ENCODE measurements at places on chromosomes 16 and 17.

DNA sequence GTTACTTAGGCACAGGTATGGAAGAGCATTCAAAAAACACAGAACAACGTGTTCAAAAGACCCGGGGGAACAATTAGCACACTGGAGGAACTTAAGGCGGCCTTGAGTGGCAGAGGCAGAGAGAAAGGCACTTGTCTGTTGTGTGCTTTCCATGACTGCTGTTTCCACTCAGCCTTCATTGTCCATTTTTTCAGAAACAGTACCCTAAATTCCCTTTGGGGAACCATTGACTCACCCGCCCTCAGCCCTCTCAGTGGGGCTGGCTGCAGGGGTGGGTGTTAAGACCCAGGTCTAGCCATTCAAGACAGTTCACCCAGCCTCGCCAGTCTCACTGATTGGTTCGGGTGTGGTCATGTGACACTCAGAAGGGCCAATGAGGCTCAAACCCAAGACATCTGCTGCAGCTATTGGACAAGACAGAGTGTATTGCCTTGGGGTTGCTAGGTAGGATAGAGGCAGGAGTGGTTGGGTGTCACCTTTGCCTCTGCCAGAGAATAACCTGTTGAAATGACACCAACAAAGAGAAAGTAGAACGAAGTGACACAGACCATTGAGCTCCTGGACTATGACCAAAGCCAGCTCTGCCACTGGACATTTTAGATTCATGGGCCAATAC lies 19.6 kb upstream of the CEP20 start:
- DNase-seq: no peak

GRCh38 chr16:23048164-23048563 lies 101.1 kb downstream of the USP31 start:
- no peak for DNase-seq

DNA sequence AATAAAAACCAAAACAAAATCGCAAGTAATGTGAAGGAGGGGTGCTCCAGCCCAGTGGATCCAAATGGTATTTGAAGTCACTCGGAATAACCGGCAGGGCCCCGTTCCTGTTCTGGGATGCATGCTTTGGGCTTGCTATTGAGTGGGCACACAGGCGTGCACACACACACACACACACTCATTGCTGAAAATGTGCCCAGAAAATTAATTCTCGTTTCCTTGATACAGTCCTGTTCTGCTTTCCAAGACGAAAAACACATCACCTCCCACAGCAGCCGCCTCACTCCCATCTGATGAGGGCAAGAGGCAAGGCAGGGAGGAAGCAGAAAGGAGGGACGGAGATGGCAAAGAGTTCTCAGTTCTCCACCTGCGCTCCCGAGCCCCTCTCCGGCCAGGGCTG lies 62.2 kb upstream of the SDK2 start:
- DNase-seq: no peak

DNA sequence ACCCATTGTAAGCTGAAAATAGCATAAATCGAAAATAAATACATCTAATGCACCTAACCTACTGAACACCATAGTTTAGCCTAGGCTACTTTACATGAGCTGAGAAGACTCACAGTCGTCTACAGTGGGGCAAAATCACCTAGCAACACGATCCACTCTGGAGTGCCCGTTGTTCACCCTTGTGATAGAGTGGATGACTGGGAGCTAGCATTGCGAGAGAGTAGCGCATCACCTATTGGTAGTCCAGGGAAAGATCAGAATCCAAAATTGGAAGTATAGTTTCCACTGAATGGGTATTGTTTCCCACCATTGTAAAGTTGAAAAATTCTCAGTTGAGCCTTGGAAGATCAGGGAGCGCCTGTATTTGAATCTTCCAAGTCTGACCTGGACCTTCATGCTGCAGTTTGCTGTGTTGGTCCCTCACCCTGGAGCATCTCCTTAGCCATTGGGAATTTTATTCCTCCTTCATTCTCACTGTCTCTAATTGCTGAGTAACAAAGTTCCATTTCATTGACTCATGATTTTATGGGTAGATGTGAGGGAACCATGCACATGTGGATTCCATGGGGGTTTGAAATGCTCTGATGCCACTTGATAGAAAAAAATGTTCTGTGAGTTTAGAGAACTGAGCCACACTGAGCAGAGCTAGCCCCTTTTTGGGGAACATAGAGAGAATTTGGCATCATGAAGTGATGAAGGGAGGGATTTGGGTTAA lies 19.6 kb downstream of the AKAP1 start:
- DNase-seq: no peak

GRCh38 chr17:8080799-8081219 lies 6.7 kb downstream of the ALOX12B start:
- DNase-seq: no peak

DNA sequence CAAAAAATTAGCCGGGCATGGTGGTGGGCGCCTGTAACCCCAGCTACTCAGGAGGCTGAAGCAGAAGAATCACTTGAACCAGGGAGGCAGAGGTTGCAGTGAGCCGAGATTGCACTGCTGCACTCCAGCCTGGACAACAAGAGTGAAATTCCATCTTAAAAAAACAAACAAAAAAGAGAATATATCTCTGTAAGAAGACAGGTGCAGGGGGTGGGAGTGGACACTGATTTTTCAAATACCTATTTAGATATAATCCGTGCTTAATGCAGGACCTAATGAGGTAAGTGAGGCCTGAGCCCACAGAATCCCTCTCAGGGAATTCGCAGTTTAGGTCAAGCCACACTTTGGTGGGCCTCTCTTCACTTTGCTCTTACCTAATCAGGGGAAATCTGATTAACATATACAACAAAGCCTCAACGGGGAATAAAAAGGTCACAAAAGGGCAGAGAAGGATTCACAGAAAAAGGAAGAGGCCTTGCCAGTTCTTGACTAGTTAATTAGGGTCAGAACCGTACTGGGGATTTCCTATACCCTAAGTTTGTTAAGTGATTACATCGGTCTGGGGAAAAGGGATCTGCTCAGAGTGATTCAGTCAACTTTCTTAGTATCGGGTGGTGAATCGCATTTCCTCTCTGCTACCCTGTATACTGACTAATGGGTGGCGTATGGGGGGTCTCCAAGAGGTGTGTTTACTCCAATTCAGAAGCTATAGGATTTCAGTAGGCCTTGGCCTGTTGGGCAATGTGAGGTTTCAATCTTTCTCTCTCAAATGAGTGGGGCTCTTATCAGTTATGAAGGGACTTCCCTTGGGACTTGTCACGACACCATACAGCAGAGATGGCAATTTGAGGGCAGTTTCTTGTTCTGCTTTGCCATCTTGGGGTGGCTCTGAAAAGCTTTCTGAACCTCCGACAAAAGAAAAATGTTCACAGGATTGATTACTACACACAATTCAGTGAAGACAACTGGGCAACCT lies 1.9 kb upstream of the NFAT5 start:
- DNase-seq: peak; percentile 43

GRCh38 chr16:53668869-53669268 lies 34.8 kb downstream of the RPGRIP1L start:
- DNase-seq: no peak

- DNase-seq: no peak
Observed at GRCh38 chr17:44959821-44960531, 8.1 kb downstream of the C1QL1 start.

GRCh38 chr17:82272495-82273326 lies 789 bp downstream of the CSNK1D start:
- peak; percentile 65 for DNase-seq

DNA sequence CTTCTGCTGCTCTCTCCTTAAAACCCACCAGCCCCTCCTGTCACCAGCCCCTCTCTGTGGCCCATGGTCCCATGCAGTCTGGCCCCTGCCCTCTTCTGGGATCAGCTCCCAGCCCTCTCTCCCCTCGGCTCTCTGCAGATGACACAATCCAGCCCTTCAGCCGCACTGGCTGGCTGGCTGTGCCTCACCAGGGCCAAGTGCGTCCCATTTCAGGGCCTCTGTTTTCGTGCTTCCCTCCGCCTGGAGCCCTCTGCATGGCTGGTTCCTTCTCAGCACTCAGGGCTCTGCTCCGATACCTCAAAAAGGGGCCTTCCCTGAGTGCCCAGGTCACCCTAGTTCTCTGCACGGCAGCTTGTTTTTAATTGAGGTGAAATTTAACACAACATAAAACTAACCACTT lies 124.3 kb downstream of the SOCS1 start:
- no peak for DNase-seq

DNA sequence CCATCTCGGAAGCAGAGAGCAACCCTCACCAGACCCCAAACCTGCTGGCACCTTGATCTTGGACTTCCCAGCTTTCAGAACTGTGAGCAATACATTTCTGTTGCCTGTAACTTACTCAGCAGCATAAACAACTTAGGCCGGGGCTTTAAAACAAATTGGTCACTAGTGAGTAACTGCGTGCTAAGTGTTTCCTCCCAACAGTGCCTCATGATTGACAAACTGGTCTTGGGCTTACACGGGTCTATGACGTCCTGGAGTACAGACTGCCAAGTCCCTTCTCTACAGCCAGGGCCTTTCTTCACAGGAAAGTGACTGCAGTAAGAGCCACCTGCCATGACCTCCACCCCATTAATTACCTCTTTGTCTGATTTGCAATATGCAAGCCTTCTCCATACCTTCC lies 136.7 kb downstream of the XYLT1 start:
- no peak for DNase-seq

- DNase-seq: no peak
Observed at GRCh38 chr16:80319181-80319580, 221.6 kb upstream of the DYNLRB2 start.

DNA sequence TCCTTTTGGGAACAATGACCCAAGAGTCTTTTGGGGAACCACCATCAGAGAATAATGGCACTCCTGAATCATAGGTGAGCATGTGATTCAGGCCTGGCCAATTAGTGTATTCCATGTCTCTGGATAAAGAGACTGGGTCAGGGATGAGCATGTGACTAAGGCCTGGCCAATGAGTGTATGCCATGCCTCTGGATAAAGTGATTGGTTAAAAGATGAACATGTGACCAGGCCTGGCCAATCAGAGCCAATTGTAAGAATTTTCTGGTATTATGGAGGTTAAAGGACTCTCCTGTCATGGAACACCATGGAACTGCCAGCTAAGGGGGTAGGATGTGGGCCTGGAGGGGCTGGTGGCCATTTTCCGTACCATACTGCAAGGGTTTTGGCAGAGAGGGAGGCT lies 194.3 kb downstream of the C16orf78 start:
- DNase-seq: no peak

GRCh38 chr17:51152766-51153209 lies 571 bp upstream of the NME1 start:
- no peak for DNase-seq

DNA sequence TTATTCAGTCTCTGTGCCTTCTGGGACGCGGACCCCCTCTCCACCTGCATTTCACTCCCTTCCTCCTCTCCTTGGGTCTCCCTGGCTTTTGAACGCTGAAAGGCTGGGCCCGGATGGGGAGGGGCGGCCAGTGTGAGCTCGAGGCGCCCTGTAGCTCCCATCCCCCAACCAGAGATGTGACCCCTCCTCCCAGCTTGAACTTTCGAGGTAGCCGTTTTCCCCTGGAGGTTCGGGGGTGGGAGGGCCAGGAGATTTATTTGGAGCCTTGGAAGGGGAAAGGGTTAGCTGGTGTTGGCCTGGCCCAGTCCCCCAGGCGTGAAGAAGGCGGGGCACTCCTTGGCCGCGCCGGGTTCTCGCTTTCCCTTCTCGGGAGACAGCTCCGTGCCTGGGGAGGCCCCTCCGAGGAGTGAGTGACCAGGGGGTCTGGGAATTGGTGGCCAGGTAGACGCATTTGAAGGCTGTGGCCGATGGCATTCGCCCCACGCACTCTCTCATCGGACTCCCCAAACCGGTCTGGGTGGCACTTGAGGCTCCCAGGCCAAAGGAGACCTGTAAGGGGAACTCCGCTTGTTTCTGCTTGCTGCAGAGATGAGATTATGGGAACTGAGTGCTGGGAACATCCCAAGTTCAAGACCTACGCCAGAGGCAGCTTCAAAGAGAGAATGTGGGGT lies 942 bp downstream of the LDAF1 start:
- peak; percentile 43 for DNase-seq

- no peak for DNase-seq
Observed at GRCh38 chr17:42818379-42818778, 5.7 kb downstream of the BECN1 start.

- DNase-seq: no peak
Observed at GRCh38 chr17:48391444-48391843, 38.6 kb downstream of the SKAP1 start.

DNA sequence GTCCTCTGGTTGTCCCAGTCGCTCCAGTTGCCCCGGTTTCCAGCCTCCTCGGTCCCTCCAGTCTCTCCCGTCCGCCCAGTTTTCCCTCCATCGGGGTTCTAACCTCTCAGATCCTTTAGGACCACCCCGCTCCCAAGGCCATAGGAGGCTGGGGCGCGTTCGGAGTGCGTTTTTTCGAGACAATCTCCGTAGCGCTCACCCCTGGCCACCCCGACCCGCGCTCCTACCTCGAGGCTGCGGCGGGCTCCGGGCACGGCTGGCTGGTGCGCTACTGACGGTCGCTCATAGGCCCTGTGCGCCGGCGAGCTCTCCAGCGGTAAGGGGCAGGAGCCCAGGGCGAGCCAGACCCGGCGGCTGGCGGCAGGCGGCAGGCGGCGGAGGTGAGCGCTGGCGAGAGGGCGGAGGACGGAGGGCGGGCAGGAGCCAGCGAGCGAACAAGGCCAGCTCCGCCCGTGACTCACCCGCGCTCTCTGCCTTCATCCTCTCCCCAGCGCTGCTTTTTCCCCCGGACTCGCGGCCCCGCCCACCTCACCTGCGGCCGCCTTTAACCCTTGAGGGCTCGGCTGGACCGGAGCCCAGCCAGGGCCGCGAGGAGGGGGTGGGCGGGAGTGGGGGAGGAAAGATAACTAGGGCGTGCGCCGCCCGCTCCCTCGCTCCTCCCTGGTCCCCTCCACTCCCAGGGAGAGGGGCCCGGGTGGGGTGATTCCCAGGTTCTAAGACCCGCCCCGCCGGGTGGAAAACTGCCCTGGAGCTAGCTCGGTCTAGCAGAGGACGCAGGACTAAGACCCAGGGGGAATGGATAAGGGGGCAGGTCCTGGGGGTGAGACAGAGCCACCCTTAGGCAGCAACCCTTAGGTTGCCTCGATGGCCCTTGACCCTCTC lies at the start of gene SP6:
TSS of gene SP6 (minus strand) at position 472 of the 882 bp plus-strand sequence. CDS start 2,734 bp downstream, outside the sequence.
- peak; percentile 85 for DNase-seq

DNA sequence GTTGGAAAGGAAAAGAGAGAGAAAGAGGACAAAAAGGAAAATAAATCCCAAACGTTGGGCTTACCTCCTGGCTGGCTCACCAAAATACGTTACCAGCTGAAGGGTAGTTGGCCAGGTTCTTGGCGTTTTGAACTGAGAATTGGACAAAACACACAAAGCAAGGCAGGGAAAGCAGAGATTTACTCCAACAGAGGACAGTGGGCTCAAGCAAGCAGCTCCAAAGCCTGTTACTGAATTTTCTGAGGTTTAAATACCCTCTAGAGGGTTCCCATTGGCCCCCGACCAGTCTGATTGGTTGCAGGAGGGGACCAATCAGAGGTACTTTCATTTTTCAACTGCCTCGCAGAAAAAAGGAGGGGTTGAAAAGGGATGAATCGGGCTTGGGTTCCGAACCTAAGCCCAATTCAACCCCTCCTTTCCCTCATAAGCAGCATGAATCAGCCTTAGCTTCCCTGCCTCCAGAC lies 55.6 kb upstream of the ALOX12 start:
- DNase-seq: no peak

GRCh38 chr17:72588561-72588960 lies 467.7 kb downstream of the SOX9 start:
- DNase-seq: no peak

- no peak for DNase-seq
Observed at GRCh38 chr16:89320782-89321501, 103.4 kb downstream of the ZNF778 start.
